ENCODE measurements at places on chromosomes 4 and X. TPM values are rescaled to one million over a fixed set of nuclear protein-coding genes. Genes with fewer than 3 reads are reported as not detected.

The NAP1L5 gene
- total RNA-seq: 9.0 TPM

The NCBP2L gene
- total RNA-seq: not detected

DNA sequence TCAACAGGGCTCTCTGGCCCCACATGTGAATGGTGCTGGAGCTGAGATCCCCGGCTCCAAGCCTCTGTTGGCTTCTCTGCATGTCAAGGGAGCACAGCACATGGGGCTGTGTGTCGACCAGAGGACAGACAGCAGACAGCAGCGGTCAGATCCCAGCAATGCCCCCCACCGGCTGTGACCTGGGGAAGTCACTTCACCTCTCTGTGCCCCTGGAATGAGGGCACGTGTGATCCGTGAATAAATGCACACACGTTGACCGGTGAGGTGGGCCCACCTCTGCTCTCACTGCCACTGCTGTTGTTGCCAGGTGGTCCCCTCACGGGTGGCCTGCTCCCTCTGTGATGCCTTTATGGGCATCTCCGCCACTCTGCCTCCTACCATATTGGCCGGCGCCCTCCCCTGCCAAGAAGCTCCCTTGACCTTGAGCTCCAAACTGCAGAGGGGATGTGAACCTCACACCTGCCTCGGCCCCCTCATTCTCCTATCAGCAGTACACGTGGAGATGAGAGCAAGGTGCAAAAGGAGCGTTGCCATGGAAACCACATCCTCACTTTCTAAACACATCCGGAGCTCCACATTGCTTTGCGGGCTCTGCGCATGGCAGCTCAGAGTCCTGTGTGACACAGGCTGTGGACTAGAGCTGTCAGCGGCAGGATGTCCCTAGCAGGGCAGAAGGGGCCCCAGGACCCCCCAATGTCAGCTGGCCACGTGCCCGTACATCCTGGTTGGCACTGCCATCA is 75.4 kb downstream of the ABLIM2 start:
- DNase-seq: no peak
- no peak overlapping the region for H3K27ac ChIP-seq
- no peaks in the 10 kb centered on the region for H3K36me3 ChIP-seq
- no peak overlapping the region for H3K4me3 ChIP-seq
- H3K4me1 ChIP-seq: no peaks in the 10 kb centered on the region

GRCh38 chr4:80207172-80207583 is 9.9 kb downstream of the PRDM8 start:
- peaks cover 2% of the 10 kb centered on the region for H3K27me3 ChIP-seq
- no peak overlapping the region for H3K4me3 ChIP-seq
- no peaks in the 10 kb centered on the region for H3K36me3 ChIP-seq

DNA sequence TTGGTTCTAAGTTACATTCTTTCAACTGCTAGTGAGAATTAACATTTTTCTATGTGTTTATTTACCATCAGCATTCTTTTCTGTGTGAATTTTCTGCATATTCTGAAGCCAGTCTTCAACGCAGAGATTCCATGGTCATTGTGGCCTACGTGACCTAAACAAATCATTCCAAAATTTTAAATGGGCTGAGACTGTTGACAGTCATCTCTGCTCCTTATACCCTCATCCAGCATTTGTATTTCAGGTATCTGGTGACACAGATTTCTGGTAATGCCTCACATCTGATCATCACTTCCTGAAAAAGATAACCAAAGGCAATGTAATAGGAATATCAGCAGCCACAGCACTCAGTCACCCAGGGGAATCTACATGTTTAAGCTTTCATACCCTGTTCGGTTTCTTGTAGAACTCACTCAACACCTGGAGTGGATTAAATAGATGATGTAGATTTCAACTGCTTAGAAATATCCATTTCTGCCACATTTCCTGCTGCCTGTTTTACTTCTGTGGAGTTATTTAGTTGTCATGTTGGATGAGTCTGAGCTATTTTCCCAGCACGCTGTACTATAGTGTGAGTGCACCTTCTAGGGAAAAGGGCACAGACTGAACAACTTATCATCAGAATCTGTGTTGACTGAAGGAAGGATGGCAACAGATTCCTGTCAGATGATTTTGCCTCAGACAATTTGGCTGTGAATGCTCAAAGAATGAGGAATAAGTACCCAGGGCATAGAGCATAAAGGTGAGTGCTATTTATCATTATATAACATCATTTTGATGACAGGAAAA is 73.0 kb upstream of the HPGD start:
- H3K4me3 ChIP-seq: no peak overlapping the region
- H3K4me1 ChIP-seq: no peaks in the 10 kb centered on the region
- no peak overlapping the region for H3K27ac ChIP-seq
- no peaks in the 10 kb centered on the region for H3K36me3 ChIP-seq

The TEX11 gene
- total RNA-seq: not detected

The PAGE2 gene
- total RNA-seq: not detected

The LRIT3 gene
- total RNA-seq: 0.25 TPM
